ENCODE measurements at places on chromosomes 13 and 19.

DNA sequence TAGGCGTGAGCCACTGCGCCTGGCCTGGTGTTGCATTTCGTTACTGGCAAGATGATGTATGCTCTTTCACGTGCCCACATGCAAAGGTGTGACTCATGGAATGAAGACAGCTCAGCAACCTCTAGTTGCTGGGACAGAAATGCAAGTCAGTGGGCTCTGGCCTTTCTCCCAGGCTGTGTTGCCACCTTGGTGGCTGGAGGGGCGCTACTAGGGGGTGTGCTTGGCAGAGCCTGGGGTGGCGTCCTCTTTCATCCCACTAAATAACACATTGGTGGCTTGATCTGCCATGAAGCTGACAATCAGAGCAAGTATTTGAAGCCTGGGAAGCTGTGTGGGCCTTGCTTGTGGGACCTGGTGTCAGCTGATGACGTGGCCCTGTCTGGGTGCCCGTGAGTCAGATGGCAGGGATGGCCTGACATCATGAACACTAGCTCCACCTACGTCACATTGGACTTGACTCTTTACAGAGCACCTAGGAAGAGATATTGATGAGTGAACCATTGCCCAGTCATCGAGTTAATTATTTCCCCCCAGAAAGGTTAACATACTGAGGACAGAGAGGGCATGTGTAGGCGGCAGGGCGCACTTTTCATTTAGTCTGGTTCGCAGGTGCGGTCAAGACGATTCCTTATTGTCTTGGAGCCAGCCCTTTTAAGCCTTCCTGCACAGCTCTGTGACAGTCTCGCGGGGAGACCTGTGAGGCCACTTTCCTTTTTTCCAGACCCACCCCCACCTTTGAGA lies 154.2 kb downstream of the TM9SF2 start:
- peak; percentile 8 for DNase-seq

- no peak for DNase-seq
These were observed 12.9 kb upstream of the NDUFS7 start for GRCh38 chr19:1370579-1371361.

GRCh38 chr13:98105929-98106336 lies 37.0 kb upstream of the FARP1 start:
- DNase-seq = peak; percentile 69

GRCh38 chr13:92804346-92804745 lies 422.3 kb upstream of the GPC6 start:
- DNase-seq = peak; percentile 65

DNA sequence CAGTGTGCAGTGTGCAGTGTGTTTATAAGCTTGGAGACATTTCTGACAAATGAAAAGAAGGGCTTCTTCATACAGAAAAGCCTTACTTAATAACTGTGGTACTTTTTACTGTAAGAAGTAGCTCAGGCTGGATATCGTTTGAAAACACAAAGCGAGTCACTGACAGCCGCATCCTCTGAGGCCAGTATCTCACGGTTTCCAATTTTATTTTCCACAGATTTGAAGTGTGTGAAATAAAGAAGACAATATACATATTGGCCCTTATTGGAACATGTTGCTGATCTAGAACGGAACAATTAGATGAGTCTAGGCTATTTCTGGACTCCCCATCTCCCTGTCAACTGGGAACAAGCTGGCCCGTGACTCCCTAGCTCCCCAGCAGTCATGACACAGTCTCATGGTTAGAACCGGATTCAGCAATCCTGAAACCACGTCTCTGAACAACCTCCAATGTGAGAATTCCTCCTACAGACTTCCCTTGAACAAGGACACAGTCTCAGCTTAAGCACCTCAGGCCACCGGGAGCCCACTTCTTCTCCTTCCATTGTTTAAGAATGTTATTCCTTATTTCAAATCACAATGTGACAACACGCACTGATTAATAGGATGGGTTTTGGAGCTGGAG lies 484.5 kb downstream of the COG6 start:
- DNase-seq = no peak

DNA sequence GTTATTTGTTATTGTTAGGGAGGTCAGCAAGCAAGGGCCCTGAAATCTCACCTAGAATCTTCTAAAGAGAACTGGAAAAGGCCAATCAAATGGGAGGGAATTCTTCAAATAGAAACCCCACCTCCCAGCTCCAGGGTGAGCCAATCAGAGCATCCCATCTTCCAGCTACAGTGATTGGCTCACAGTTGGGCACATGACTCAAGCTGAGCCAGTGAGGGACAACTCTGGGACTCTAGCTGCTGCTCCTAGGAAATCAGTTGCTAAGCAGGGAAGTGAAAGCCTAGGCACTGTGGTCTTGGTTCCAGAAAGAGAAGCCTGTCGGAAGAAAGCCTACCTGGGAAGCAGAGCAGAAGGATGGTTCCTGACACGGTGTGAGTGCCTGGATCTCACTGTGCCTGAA lies 13.4 kb downstream of the TM6SF2 start:
- peak; percentile 22 for DNase-seq

- DNase-seq = no peak
These were observed 1.8 kb downstream of the CFD start for GRCh38 chr19:861141-861755.

- DNase-seq = peak; percentile 59
These were observed 395.8 kb upstream of the KLF12 start for GRCh38 chr13:74530011-74530410.

- no peak for DNase-seq
These were observed 121.2 kb downstream of the B3GLCT start for GRCh38 chr13:31320946-31321345.

DNA sequence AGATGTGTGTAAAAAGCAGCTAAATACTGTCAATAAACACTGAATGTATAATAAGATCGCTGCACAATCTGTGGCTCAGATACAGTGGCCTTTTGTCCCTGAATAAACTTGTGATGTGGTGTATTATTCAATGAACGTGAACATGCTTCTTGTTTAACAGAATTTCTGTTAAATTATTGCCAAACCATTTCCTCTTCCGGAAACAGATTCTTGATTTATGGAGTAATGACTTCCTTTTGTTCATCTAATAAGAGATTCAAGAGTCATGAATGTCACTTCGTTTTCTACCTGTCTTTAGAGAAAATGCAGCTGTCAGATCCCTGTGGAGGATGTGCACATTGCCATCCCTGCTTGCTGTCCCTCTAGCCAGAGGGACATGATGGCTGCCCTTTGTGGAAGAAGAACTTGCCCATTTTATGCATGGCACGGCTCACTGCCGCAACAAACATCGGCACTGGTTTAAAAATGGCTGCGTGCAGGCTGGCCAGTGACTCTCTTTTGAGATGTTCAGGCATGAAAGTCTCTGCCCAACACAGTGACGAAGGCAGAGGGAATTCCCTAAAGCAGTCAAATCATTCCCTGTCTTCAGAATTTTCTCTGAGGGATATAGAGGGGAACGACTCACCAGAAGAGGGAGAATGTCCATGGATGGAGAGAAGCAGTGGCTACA lies 3.1 kb upstream of the TNFSF13B start:
- no peak for DNase-seq

DNA sequence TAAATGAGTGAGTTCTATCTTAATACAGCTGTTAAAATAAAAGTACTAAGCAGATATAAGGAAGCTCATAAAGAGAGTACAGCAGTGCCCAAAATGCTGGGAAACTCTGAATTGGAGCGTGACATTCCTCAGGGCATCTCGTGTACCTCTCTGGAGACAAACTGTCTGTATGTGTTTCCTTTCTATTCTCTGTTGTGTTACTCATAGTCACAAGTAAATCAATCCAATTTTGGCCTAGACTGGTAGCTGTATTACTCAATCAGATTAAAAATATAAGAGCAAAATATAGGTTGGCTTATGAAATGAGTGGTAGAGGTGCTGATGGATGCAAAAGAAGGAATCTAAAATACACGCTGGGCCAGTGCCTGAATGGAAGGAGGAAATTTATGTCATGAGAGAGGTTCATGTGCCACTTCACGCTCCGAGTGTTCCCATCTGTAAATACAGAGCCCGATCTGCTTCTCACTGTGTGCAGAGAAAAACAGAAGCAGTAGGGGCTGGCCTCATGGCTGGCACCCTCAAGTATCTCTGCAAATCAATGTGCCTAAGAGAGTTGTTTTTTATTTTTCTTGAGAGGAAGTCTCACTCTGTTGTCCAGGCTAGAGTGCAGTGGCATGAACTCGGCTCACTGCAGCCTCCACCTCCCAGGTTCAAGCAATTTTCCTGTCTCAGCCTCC lies 58.7 kb upstream of the RGCC start:
- DNase-seq = no peak

GRCh38 chr13:53241891-53242348 lies 213.3 kb downstream of the OLFM4 start:
- no peak for DNase-seq

- peak; percentile 43 for DNase-seq
These were observed 4.6 kb downstream of the KLF12 start for GRCh38 chr13:74129500-74130191.

DNA sequence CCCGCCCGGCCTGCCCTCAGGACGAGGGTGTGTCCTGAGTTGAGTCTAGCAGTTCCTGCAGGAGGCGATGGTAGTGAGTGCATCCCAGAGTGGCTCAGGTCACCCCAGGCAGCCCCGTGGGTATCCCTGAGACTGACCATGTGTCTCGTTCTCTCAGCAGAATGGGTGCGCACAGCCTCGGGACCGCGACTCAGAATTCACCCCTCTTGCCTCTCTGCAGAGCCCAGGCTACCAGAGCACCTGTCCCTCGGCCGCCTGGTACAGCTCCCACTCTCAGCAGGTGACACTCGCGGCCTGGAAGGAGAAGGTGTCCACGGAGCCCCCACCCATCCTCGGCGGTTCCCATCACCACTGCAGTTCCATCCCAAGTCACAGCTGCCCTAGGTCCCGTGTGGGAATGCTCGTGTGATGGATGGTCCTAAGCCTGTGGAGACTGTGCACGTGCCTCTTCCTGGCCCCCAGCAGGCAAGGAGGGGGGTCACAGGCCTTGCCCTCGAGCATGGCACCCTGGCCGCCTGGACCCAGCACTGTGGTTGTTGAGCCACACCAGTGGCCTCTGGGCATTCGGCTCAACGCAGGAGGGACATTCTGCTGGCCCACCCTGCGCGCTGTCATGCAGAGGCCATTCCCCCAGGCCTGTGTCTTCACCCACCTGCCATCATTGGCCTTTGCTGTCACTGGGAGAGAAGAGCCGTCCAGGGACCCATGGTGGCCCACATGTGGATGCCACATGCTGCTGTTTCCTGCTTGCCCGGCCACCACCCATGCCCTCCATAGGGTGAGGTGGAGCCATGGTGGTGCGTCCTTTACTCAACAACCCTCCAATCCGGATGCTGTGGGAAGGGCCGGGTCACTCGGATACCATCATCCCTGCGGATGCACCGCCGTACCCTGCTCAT lies 87.1 kb upstream of the MCF2L start:
- no peak for DNase-seq

- DNase-seq = no peak
These were observed 23.5 kb downstream of the DZIP1 start for GRCh38 chr13:95620825-95621498.

DNA sequence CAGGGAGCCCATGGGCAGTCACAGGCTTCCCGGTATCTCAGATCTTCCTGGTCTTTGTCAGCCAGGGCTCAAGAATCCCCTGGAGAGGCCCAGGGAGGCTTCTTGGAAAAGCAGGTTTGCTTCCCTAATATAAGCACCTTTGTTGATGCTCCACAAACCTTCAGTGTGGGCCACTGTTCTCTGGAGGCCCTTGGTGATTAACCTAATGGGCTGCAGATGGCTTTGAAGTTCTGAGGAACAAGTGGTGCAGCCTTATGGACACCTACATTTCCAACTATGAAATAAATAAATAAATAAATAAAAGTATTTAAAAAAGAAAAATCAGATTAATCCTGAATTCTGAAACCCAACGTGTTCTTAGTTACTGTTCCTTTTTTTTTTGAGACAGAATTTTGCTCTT lies at the start of gene BSPH1:
Gene BSPH1, minus strand, starts transcription at position 101 of the 400 bp plus-strand sequence. Its CDS starts 89 bp downstream, at position 12.
- DNase-seq = no peak

DNA sequence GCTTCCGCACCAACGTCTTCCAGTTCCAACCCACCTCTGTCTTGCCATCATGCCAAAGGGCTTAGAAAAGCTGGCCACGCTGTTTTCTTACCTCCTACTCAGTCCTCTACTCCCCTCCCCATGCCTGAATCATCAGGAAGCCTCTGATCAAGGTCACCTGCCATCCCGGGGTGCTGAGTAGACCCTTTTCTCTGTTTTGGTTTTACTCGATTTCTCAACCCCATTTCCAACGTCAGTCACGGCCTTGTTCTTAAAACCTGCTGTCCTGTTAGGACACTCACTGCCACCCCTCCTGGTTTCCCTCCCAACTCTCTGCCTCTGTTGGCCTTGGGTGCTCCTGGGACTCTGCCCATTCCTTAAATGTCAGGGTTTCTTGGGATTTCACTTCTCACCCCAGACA lies 350.1 kb downstream of the FOXO1 start:
- no peak for DNase-seq

DNA sequence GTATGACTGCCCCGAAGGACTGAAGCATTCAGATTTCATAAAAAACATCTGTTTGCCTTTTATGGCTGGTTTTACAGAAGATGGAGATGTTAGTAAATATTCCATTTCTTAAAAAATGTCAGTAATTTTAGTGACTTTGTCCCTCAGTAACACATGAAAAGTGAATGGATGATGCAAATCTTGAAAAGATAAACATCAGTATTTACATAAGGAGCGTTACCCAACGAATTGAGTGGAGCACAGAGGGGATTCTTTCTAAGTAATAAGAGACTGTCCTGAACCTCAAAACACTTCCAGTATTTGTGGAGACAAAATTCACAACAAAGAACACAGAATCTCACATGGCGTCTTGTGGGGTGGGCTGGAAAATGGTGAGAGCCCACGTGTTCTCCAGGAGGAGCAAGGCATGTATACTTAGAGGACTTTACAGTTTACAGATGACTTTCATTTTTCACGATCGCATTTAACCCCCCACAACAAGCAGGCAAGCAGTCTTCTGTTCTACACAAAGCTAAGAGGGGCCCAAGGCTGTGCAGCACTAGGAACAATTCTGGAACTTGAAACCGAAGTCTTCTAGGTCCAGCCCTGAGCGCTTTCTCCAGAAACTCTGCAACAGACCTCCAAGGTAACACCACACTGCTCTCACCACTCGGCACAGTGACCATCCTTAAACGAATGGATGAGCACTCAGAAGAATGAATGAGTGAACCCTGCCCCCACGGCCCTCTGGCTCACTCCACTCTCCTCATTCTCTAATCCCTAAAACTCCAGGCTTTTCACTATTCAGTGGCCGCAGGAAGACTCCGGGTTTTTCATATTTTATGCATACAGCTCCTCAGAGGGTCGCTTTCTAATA lies 709.8 kb downstream of the UQCRFS1 start:
- DNase-seq = no peak

DNA sequence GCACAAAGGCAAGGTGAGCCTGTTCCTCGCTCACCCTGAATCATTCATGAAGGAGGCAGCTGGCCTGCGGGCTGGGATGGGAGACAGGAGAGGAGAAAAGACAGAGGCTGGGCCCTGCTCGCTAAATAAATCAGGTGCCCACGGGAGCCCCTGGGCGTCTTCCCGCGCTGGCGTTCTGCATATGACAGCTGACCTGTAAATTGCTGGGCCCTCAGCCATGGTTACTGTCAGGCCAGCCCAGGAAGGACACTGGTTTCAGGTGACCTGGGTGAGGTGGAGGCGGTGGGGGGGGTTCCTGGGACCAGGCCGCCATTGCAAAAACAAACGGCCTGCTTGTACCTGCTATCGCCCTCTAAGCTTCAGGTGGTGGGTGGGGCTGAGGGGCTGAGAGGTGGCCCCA lies 3.4 kb upstream of the PTBP1 start:
- DNase-seq = no peak
